ENCODE measurements at places on chromosomes 12 and 14.

GRCh38 chr12:121799156-121799841 is 4.5 kb upstream of the SETD1B start:
- DNase-seq = peak; percentile 56

GRCh38 chr12:1916371-1917171 is 1.9 kb downstream of the CACNA2D4 start:
- no peak for DNase-seq

GRCh38 chr12:41981013-41981412 is 163.7 kb downstream of the GXYLT1 start:
- no peak for DNase-seq

GRCh38 chr12:29566441-29566840 is 69.0 kb upstream of the OVCH1 start:
- no peak for DNase-seq

DNA sequence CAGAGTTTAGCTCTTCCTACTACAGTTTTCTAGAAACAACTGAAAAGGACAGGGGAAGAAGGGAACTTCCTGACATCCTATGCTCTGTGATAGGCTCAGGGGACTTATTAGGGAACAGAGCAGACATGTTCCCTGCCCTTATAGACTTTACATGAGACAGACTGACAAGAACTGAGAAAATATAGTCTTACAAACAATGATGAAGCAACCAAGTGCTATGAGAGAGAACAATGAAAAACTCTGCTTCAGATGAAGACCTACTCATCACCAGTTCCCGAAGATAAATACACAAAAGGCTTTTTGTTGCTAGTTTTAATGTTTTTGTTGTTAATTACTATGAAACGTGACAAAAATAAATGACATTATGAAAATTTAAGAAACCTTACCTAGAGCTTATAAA is 115.3 kb downstream of the SEC23A start:
- no peak for DNase-seq

- DNase-seq = no peak
Observed at GRCh38 chr12:106984588-106985137, 2.3 kb downstream of the MTERF2 start.

- DNase-seq = no peak
Observed at GRCh38 chr12:40959041-40959440, 229.1 kb upstream of the PDZRN4 start.

DNA sequence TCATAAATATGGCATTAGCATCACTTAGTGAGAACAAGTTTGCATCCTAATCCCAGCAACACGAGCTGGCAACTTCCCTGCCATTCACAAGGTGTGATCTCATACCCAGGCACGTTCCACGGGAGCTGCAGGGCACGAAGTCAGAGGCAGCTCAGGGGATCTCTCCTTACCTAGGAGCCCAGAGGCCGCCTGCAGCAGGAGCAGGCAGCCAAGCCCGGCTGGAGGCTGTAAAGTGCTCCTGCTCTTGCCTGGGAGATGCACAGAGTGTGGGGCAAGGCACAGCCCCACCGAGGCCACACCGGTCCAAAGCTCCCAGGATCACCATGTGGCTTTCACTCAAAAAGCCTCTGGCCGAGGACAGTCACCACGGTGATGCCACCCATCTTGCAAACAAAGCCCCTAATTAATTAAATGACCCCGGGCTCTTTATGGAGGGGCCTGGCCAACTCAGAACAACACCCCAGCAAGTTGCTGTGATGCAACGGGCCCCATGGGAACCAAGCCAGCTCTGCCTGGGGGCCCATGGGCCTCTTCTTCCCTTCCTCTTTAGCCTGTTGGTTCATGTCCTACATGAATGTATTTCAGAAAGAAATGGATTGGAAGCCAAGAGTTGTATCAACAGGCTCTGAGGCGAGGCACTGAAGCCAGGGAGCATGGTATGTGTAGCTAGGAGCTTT is 26.5 kb downstream of the NUAK1 start:
- no peak for DNase-seq

DNA sequence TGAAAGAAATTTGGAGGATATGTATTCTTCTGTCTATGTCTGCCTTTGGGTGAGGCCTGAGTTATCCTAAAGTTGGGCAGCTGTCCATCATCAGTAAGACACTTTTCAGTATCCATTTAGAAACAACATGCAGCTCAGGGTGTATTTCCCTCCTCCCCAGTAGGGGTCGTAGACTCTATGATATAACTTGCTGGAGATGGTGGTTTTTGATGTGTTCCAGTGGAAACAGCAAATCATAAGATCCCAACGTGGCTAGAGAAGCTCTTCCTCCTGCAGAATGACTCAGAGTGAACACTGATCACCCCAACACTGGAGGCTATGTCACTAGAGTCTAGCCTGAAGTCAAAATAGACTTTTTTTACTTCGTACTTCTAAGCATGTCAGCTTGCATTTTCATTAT is 331.6 kb upstream of the STXBP6 start:
- DNase-seq = no peak

- peak; percentile 21 for DNase-seq
Observed at GRCh38 chr14:23539248-23540140, 12.1 kb downstream of the ZFHX2 start.

GRCh38 chr14:69012256-69012953 is 33.3 kb upstream of the ACTN1 start:
- no peak for DNase-seq

DNA sequence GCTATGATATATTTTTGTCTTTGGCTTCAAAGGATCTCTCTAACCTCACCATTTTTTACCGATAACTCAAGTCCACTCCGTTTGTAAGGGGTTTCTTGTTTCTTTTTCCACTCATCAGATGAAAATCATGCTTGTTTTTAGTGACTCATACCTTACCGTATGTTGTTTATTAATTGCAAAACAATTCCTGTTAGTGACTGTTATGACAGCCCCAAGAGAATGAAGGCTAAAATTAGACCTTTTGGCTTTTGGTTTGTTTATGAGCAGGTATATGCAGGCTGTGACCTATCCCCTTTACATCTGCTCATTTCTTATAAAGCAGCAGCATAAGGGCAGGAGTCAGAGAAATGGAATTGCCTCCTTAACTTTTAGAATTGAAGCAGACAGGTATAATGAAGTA is 319.8 kb downstream of the CEP128 start:
- no peak for DNase-seq

DNA sequence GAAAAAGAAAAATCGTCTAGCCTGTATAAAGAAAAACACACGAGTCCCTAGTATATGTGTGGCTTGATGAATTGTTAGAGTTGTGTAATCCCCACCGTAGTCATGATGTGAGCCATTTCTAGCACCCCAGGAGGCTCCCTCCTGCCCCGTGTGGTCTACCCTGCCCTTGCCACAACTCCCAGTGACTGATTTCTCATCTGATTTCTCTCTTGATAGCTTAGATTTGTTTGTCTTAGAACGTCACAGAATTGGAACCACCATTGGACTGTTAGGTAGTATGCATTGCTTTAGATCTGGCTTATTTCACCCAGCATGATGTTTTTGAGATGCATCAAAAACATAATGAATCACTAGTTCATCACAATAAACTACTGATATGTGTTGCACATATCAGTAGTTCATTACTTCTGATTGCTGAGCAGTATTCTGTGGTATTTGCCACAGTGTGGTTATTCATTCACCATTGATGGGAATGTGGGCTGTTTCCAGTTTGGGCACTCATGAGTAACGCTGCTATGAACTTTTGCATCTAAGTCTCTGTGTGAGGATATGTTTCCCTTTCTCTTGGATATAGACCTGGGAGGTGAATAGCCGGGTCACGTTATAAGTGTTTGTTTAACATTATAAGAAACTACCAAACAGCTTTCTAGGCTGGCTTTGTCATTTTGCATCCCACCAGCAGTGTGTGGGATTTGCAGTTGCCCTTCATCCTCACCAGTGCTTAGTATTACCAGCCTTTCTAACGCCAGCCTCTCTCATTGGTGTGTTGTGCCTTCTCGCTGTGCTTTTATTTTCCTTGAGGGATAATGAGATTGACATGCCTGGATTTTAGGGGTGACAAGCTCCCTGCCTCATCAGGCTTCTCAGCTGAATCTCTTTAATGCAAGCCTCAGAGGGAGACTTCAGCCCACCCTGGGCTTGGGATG is 31.9 kb upstream of the NCOR2 start:
- no peak for DNase-seq

DNA sequence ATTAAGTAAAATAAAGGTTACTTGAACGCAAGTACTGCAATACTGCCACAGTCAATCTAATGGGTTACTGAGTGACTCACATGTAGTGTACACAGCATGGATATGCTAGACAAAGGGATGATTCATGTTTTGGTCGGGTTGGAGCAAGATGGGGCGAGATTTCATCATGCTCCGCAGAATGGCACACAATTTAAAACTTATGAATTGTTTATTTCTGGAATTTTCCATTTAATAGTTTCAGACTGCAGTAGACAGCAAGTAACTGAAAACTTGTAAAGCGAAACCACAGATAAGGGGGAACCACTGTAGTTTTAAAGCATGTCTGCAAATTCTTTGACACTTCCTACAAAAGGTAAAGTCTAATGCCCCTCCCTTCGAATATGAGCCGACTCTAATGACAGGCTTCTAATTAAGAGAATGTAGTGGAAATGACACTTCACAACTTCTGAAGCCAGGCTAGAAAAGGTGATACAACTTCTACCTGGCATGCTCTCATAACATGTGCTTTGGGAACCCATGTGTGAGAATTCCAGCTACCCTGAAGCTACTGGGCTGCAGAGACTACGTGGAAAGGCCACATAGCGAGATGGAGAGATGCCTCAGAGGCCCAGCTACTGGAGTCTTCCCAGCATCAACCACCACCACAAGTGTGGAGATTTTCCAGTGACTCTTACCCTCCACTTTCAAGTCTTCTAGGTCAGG is 13.9 kb upstream of the TCP11L2 start:
- no peak for DNase-seq

- DNase-seq = no peak
Observed at GRCh38 chr12:69998011-69998410, 173.0 kb downstream of the MYRFL start.

- peak; percentile 97 for DNase-seq
Observed at GRCh38 chr12:124474709-124475108, 92.7 kb downstream of the NCOR2 start.
